ENCODE measurements at places on chromosomes 16 and 17.

DNA sequence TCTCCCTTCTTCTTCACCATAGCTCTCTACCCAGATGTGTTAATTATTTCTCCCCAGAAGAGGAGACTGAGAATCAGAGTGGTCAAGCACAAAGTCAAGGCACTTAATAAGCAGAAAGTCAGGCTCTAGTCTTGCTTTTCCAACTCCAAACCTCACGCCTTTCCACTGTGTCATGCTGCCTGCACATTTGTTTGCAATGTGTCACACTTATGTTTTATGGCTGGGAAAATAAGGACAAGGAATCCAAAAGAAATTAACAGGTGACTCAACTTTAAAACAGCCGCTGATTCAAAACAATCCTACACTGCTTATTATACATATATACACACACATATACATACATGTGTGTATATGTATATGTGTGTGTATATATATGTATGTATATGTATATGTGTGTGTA, 255.7 kb upstream of the DYNLRB2 start:
- no peak for DNase-seq

DNA sequence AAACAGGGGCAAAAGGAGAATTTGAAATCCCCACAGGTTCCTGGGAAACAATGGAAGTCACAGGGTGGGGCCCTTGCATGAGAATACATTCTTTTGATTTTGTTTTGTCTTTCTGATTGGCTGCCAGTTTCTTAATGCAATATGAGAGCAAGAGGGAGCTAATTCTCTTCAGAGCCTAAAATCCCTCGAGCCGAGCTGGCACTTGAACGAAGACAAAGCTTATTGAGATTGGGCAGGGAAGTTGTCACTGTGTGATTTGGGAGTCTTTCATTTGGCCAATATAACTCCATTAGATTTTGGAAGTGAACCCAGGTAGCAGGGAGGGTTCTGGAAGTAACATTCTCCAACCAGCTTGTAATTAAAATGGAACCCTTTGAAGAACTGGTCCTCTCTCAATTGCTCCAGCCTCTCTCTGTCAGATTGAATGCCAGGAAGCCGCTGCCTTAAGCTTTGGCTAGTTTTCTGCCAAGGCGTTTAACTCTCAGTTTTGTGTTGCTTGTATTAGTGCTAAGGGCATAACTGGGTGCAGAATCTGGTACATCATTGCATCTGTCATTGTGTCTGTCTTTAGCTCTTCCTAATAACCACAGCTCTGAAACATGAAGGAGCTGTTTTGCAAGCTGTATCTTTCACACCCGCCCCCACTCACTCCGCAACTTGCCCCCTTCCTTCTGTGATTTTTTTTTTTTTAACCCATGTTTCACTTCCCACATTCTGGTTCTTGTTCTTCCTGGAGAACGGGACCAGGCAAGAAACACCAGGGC, 272.0 kb downstream of the MAF start:
- DNase-seq = no peak

GRCh38 chr17:4642286-4642685, 808 bp upstream of the ALOX15 start:
- DNase-seq = no peak

DNA sequence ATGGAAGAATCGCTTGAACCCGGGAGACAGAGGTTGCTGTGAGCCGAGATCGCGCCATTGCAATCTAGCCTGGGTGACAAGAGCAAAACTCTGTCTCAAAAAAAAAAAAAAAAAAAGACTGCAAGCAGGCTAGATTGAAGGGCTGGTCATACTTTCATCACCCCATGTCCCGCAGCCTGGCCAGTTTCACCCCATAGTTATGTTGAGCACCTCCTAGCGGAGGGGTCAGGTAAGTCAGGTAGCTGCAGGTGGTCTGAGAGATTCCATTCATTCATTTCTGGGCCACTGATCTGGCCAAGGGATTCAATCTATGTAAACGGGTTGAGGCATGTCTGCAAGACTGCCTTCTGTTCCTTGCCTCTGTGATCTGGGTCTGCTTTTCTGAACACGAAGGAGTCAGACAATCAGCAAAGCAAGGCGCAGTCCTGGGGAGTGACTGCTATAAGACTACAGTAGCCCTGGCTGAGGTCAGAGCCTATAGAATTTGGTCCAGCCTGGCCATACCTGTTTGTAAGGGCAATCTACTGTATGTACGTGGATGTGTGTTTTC, 23.6 kb upstream of the BPTF start:
- no peak for DNase-seq

DNA sequence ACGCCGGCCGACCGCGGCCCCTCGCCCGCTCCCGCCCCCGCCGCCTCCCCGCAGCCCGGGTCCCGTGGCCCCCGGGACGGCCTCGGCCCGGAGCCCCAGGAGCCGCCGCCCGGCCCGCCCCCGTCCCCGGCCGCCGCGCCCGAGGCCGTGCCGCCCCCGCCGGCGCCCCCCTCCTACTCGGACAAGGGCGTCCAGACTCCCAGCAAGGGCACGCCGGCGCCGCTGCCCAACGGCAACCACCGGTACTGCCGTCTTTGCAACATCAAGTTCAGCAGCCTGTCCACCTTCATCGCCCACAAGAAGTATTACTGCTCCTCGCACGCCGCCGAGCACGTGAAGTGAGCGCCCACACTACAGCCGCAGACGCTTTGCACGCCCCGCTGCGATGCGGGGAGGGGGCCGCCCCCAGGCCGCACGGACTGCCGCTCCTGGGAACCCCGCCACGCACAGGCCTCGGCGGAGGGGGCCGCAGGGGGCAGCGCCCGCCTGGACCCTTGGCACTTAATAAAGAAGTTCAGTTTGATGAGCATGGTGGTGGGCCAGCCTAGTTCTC, 35.5 kb upstream of the ZC3H18 start:
- no peak for DNase-seq

GRCh38 chr16:29784157-29784556, 6.1 kb downstream of the ZG16 start:
- no peak for DNase-seq

DNA sequence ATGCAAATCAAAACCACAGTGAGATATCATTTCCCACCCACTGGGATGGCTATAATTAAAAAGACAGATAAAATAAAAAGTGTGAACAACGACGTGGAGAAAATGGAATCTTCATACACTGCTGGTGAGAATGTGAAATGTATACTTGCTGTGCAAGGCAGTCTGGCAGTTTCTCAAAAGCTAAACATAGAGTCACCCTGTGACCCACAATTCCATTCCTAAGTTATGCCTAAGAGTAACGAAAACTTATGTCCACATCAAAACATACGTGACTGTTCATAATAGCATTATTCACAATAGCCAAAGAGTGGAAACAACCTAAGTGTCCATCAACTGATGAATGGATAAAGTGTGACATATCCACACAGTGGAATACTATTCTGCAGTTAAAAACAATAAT, 38.1 kb upstream of the VPS4A start:
- no peak for DNase-seq

- DNase-seq = no peak
Measured at GRCh38 chr16:4607841-4608703, 6.6 kb downstream of the UBALD1 start.

DNA sequence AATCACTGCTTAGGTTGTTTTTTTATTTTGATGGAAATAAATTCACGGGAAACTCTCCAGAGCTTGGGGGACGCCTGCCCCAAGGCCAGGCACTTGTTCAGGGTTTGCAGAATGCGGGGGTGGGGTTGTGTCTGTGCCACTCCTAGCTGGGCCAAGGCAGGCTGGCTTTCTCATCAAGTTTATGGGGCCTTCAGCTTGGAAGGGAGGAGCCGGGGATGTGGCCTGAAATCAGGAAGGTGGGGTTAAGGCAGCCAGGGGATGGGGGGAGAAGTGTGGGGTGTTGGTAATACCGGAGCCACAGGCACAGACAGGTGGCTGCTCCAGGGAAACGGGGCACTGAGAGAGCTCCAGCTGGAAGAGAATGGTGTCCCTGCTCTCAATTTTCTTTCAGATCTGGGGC, 1.7 kb upstream of the CHAD start:
- DNase-seq = no peak

GRCh38 chr16:81633680-81634379, 145.3 kb upstream of the PLCG2 start:
- no peak for DNase-seq

DNA sequence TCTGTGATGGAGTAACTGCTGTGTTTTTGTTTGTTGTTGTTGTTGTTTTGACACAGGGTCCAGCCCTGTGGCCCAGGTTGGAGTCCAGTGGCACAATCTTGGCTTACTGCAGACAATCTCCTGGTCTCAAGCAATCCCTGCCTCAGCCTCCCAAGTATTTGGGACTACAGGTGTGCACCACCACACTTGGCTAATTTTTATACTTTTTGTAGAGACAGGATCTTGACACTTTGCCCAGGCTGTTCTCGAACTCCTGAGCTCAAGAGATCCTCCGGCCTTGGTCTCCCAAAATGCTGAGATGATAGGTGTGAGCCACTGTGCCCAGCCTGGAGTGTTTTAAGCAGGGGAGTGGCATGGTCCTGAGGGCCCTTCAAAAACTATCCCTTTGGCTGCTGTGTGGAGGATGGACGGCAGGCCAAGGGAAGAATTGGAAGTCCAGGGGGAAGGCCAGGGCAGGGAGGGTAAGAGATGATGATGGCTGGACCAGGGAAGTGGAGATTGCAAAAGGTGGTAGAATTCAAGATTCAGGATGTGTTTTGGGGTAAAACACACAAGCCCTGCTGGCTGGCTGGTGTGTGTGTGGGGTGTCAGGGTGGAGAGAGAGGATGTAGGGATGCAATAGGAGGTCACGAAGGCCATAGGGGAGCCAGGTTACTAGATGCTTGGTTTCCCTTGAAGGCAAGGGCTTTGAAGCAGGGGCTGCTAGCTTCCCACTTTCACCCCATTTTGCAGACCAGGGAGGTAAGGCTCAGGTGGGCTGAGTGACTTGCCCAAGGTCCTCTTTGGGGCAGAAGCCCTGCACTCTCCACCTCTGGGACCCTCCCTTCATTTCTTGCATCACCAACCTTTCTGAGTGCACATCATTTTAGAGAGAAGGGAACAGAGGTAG, 18.8 kb upstream of the PLLP start:
- no peak for DNase-seq

- no peak for DNase-seq
Measured at GRCh38 chr16:55017321-55017720, 86.7 kb downstream of the IRX5 start.

- no peak for DNase-seq
Measured at GRCh38 chr17:67372751-67373150, 4.3 kb upstream of the PITPNC1 start.

DNA sequence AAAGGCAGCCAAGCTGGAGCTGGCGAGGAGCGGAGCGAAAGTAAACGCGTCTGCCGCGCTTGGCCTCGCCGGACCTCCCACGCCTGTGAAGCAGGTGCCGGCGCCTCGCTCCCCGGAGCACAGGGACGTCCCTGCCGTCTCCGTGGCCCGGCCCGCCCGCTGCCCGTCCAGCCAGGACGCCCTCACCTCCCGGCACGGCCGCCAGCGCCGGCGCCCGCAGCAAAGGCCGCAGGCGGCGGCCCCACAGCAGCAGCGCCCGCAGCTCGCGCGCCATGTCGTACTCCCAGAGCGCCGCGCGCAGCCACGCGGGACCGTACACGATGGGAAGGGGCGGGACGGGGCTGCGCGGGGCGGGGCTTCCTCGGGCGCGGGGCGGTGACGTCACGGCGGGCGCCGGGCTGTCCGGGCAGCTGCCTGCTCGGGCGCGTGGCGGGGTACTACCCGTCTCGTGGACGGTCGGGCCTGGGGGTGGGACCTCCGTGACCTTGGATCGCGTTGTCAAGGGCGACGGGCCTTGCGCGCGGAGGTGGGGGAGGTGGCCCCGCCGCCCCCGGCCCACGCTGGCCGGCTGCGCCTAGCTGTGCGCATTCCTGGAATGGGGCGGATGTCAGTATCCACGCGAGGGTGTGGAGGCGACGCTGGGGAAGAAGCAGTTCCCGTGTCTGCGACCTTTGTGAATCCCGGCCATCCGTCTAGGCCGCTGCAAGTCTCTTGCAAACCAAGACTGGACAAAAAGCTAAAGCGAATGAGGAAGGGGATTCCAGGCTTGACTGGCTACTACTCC, at the start of gene TRAP1:
TSS of gene TRAP1 (minus strand) at position 290 of the 784 bp plus-strand sequence. CDS start at position 274, 16 bp downstream.
- peak; percentile 63 for DNase-seq

GRCh38 chr17:75250009-75250471, 11.4 kb downstream of the GGA3 start:
- DNase-seq = no peak

DNA sequence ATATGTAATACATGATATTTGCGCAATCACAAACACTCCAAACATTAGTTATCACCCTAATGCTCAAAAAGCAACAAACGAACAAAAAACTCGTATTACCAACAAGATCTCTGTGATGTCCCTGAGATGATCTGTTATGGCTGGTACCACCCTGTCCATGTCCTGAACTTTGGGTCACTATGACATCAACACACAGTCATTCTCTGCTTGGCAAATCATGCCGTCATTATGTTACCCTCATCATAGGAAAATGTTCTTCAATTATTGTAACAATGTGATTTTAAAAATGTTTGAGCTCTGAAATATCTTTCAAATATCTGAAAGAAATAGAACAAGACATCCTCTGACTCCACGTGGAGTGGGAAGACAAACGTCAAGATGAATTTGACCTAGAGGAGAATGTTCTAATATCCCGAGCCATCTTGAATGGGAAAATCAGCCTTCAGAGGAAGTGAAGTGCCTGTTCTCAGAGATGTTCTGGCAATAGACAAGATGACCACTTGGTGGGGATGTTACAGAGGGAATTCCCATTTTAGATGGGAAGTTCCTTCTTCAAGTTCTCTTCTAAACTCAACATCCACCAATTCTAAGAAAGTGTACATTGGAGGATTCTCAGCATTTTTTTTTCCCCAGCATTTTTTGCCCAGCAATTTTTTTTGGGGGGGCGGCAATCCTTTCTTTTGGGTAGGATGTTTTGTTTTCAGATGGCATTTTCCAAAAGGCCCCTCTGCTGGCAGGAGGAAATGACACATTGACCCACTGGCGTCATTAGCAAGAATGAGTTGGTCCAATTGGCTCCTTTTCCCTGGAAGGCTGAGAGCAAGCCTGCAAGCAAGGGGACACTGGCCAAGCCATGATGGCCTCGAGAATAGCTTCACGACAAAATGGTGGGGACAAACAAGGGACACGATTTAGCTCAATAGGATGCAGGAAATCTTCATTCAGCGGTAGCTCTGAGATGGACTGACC, 3.7 kb upstream of the HSD17B2 start:
- DNase-seq = peak; percentile 16

Data from AML-193 (cell line).